ENCODE measurements at places on chromosomes 13 and 19.

- no peak for DNase-seq
Observed at GRCh38 chr13:39688278-39688677, 32.8 kb downstream of the COG6 start.

- DNase-seq, result no peak
Observed at GRCh38 chr13:23003446-23003845, 177.3 kb upstream of the SGCG start.

DNA sequence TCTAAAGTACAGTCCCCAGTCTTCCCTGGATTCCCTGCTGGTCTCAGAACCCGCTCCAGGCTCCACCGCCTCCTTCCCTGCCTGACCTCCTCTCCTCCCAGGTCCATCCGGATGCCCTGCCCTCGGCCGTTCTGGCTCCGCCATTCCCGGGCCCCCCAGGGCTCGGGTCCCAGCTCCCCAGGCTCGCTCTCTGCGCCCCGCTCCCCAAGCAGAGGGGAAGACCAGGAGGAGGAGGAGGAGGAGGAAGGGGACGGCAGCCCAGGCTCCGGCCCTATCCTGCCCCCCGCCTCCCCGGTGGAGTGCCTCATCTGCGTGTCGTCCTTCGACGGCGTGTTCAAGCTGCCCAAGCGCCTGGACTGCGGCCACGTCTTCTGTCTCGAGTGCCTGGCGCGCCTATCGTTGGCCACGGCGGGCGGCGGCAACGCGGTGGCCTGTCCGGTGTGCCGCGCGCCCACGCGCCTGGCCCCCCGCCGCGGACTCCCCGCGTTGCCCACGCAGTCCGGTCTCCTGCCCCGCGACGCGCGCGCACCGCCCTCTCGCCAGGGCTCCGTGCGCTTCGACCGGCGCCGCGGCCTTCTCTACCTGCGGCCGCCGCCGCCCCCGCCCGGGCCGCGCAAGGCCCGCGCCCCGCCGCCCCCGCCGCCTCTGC is 647 bp downstream of the RNF225 start:
- DNase-seq, result no peak

GRCh38 chr19:19067276-19068072 is 3.7 kb downstream of the SLC25A42 start:
- DNase-seq, result no peak

DNA sequence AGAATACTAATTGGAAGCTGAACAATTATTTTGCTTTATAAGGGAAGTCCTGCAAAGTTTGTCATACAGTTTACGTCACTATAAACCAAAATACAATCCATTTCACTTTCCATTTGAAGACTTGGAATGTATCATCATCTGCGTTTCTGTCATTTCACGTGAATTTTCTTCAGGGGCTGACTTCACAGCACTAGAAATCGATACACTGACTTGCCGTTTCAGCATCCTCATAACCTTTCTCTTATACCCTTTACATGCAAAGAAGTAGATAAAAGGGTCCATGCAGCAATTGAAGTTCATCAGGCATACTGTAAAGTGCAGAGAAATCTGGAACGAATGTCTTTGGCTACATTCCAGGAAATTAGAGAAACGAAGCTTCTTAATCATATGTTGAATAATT is 12.2 kb downstream of the GPR183 start:
- no peak for DNase-seq
